ENCODE measurements at places on chromosomes 7 and 10. TPM values are rescaled to one million over a fixed set of nuclear protein-coding genes. Genes with fewer than 3 reads are reported as not detected.

GRCh38 chr10:99781734-99782429 is 558 bp upstream of the ABCC2 start:
- no peak for DNase-seq

The WDR86 gene
- total RNA-seq: 0.55 TPM

The EBF3 gene
- total RNA-seq: not detected

The MYPN gene
- not detected for total RNA-seq

The RNF32 gene
- total RNA-seq: 0.20 TPM

GRCh38 chr7:21414795-21415393 is 13.0 kb upstream of the SP4 start:
- DNase-seq: no peak

The HPSE2 gene
- total RNA-seq: not detected

GRCh38 chr7:73433924-73434700 is 534 bp downstream of the FZD9 start:
- DNase-seq: no peak

Data from CD8-positive, alpha-beta memory T cell (primary cell).